NCI-H1092 (cell line): ENCODE measurements at places on chromosomes 3 and 15.

DNA sequence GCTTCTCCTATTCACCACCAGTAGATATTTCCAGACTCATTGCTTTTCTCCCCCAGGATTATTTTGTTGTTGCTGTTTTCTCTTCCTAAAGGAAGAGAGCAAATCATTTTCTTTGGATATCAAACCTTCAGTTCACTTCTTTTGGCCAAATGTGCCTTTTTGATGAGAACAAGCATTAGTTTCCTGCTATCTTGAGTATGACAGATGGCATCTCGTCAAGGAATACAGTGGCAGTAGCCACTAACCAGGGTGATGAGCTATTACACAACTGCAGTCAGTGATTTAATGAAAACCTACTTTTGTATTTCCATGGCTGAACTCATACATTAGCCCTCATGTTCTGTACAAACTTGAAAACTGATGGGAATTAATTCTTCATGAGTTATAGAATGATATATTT lies 354.6 kb downstream of the CADM2 start:
- DNase-seq: no peak

DNA sequence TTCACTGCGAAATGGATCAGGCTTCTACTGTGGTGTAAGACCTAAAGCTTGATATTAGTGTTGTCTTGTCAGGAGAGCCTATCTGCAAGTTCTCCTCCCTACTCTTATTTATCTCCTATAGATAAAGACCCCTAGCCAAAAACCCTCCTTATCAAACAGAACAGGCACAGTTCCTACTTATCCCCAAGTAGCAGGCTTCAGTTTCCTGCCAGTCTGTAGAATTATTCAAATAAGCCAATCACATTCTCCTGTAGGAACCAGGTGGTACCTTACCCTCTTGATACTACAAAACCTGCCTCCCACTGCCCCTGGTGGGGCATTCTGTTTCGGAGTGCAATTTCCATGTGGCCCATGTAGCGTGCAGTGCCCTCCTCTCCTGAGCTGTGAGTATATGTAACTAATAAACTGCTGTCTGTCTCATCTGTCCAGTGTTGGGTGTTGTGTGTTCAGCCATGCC lies 28.7 kb downstream of the HDGFL3 start:
- no peak for DNase-seq

- no peak for DNase-seq
Measured at GRCh38 chr3:71703797-71704196, 21.4 kb downstream of the EIF4E3 start.

GRCh38 chr3:114856835-114857234 lies 290.3 kb downstream of the ZBTB20 start:
- DNase-seq: no peak

DNA sequence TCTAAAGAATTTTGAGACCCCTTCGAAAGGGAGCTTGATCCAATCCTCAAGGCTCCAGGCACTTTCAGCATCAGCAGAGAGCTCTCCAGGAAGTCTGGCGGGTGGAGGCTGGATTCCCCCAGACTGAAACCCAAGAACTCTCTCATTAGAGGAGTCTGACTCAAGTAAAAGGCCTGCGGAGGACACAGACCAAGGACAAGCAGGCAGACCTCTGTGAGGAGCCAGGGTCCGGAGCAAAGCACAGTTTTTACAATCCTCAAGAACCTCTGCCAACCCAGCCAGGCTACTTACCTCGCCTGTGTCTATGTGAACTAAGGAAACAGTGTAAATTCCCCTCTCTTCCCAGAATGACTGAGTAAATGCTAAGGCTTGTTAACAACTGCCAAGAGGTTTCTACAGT lies 86.2 kb downstream of the FBN1 start:
- DNase-seq: no peak

DNA sequence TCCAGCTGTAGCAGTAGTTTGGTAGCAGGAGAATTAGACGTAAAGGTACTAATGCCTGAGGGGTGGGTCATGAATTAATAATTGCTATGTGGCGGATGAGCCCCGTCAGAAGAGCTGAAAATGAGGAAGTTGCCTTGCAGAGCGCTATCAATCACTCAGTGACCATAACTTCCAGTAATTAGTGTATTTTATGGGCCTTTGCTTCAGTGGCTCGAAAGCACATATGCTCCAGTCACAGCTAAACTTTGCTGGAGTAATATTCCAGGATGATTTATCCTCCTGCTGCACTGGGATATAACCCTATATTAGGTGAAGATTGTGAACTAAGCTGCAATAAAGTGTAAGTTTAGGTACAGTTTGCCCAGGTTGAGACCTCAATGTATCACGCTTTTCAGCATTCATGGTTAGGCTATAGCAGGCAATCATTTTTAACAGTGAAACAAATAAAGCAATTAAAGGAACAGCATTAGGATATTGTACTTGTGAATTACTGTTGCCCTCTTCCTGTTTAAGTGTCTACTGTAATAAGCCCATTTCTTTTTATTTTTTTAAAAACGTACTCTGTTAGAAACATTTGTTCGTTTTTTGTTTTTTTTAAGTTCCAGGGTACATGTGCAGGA lies 104.6 kb upstream of the SKOR1 start:
- no peak for DNase-seq

DNA sequence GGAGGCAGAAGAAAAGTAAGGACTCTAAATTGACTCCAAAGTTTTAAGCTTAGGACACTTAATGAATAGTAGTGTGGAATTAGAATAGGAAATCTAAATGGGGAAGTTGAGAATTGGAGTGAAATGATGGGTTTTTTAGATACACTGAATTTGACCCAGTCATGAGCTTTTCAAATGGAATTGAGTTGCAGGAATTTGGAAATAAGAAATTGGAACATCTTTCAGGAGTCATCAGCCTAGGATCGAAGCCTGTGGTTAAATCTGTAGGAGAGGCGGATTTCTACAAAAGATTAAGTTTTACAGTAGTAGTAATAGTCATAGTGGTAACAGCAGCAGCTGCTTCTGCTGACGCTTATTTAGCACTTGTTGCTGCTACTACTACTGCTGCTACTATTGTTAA lies 129.0 kb upstream of the LRRFIP2 start:
- no peak for DNase-seq

DNA sequence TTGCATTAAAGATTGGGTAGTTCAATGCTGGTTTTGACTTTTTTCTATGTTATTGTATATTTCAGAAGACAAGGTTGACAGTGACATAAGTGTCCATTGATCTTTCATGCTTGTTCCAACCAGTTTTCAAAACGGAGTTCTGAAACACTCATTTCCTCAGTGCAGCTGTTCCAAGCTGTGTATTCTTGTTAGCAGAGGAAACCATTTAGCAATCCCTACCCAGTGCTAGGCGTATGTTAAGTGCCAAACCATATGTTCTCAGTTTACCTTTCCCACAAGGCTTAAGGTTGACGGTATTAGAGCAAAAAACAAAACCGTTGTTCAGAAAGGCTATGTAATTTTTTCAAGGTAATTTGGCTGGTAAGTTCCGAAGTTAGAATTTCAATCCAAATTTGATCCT lies 9.1 kb downstream of the ATOSA start:
- no peak for DNase-seq

- no peak for DNase-seq
Measured at GRCh38 chr15:87850916-87851315, 405.6 kb downstream of the NTRK3 start.

GRCh38 chr3:137769322-137770065 lies 5.4 kb downstream of the SOX14 start:
- no peak for DNase-seq

DNA sequence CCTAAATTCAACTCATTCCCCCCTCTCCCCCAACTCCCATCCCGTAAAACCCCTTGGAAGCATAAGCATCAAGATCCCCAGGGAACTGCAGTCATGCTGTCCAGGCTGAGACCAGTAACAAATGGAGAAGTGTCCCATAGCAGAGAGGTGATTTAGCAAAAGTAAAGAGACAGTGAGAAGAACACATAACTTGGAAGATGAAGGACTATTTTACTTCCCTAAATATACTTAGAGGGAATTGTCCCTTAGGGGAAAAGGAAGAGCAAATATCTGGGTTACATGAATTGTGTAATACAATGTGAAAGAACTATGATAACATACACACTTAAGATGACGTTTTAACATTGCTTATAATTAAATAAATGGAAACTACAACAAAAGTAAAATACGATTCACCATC lies 61.6 kb upstream of the LRRFIP2 start:
- DNase-seq: no peak

DNA sequence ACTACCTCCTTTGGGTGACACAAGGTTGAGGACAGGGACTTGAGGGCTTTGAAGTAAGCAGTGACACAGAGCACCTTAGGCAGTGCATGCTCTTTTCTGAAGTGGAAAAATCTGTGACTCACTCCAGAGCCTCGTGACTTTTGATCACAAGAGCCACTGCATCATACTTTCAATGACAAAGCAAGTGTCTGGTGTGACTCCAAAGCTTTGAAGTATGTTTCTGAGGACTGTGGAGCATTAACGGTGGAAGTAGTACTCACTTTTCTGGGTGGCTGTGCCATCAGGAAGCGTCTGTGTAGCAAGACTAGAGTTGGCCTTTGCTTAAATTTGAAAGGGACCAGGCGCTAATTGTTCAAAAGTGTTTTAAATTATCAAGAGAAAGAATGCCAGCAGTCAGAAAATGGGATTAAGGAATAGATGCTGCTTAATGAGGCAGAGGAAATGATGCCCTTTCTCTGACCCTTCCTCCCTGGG lies 210.7 kb upstream of the TRIM42 start:
- DNase-seq: no peak

DNA sequence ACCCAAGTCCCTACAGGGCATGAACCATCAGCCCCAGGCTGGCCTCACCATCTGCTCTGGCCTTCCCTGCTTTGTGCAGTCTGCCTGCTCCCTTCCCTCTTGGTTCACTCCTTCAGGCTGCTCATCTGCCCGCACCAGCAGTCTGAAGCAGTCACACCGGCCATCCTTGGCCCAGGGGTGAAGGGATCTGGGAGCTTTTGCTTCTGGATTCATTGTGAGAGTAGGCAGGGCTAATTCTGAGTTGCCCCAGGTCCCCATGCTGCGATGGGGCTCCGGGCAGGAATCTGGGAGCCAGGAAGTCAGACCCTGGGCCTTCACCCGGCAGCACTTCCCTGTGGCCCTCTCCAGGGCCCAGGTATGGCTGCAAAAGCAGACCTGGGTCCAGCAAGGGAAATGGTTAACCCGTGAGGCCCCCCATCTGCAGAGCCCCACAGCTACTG lies 99.7 kb downstream of the VGLL4 start:
- no peak for DNase-seq

DNA sequence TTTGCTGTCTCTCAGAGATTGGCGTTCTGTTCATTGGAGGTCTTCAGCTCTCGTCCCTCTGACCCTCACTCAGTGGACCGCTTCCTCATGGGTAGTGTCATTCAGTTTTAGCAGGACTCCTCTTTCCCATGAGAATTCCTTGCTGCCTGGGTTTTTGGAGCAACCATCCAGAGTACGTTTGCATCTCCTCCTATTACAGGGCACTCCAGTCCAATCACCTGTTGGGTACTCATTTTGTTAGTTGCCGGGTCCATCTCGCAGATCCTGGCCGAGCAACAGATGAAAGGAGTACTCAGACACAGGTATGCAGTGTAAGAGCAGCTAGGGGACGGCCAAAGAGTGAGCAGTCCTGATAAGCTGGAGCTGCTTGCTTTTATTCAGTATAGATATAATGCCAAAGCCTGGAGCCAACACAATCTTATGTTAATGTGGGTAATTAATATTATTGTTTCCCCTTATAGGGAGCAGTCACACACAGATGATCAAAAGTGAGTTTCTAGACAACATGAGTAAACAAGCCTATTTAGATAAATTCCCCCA lies 49.6 kb downstream of the ISG20 start:
- DNase-seq: no peak

GRCh38 chr3:102450976-102451375 lies 16.2 kb downstream of the ZPLD1 start:
- no peak for DNase-seq

- no peak for DNase-seq
Measured at GRCh38 chr3:171412473-171412872, 47.7 kb downstream of the TNIK start.

GRCh38 chr3:178352326-178353005 lies 183.8 kb upstream of the KCNMB2 start:
- no peak for DNase-seq

DNA sequence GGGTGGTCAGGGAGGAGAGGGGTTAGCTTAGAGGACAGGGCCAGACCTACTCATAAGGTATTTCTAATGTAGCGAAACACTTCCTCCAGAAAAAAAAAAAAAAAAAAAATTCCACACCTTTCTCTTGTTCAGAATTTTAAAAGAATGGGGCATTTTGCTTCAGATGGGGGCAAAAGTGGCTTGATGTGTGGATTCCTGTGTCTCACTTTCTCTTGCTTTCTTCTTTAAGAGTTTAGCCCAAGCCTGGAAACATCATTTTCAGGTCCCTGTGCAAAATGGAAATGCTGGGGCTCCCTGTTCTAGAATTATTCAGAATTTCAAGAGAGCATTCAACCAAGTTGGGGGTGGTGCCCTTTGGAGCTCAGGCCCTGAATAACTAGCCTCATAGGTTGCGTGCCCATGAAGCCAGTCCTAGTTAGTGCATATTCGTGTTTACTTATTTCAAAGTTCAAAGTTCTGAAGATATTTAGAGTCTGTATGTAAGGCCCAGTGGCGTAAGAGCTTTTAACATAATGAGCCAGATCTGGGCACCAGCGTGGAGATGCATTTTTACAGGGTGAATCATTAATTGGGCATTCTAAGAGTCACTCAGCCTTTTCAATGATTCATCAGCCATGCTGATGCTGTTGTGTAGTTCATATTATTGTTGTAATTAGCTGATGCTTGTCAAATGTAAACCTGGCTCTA lies 104.5 kb downstream of the RPLP1 start:
- DNase-seq: no peak

DNA sequence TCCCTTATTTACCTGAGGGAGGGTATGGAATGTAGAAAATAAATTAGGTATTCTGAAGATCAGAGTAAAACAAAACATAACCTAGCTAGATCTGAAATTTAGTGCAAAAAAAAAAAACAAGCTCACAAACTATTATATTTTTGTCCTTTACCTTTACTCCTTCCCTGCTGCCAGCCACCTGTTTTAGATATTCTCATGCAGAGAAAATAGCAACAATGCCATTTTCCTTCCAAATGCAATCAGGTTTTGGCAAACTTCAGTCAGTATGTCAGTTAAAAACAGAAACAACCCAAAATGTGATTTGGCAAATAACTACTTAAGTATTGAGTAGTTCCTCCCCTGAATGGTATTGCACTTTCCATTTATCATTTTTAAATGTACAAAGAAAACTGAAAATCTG lies 35.8 kb downstream of the PEAK1 start:
- no peak for DNase-seq

DNA sequence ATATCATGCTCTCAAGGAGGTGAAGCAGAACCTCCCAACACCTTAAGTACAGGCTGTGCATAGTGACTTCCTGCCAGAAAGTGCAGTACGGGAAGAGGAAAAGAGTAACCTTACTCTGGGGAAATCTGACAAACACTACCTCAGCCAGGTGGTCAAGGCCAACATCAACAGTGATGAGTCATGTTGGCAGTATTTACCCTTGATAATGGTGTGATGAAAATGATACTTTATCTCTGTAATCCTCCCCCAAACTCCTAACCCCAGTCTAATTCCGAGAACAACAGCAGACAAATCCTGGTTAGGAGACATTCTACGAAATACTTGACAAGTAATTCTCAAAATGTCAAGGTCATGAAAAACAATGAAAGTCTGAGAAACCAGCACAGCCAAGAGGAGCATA lies 26.5 kb downstream of the ANKDD1A start:
- no peak for DNase-seq

GRCh38 chr3:162096874-162097273 lies 600.3 kb downstream of the OTOL1 start:
- DNase-seq: no peak

GRCh38 chr3:177640319-177640965 lies 443.2 kb upstream of the TBL1XR1 start:
- peak; percentile 43 for DNase-seq

GRCh38 chr3:78791753-78792152 lies 976.0 kb downstream of the ROBO1 start:
- DNase-seq: peak; percentile 14
